ENCODE measurements at places on chromosomes 2 and 18. TPM values are rescaled to one million over a fixed set of nuclear protein-coding genes. Genes with fewer than 3 reads are reported as not detected.

DNA sequence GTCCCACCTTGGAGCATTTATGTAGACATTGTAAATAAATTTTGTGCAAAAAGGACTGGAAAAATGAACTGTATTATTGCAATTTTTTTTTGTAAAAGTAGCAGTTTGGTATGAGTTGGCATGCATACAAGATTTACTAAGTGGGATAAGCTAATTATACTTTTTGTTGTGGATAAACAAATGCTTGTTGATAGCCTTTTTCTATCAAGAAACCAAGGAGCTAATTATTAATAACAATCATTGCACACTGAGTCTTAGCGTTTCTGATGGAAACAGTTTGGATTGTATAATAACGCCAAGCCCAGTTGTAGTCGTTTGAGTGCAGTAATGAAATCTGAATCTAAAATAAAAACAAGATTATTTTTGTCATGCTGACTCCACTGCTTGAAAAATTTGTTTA is 137.5 kb downstream of the MEIS1 start:
- ATAC-seq, result no peak

DNA sequence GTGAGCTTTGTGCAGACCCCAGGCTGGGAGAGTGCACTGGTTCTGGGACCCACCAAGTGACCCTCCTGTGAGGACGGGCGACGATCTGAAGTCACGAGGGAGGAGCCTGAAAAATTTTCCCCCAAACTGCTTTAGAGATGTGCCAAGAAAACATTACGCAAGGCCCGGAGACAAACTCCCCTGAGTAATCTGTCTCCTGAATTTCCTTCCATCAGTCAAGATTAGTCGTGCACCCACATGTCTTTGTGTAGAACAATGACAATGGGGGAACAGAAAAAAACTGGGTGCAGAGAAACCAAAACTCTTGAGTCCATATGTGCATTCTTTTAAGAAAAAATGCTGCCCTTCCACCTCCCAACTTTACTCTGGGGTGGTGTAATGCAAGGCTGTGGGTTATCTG is 12.6 kb upstream of the NCK2 start:
- no peak for ATAC-seq

DNA sequence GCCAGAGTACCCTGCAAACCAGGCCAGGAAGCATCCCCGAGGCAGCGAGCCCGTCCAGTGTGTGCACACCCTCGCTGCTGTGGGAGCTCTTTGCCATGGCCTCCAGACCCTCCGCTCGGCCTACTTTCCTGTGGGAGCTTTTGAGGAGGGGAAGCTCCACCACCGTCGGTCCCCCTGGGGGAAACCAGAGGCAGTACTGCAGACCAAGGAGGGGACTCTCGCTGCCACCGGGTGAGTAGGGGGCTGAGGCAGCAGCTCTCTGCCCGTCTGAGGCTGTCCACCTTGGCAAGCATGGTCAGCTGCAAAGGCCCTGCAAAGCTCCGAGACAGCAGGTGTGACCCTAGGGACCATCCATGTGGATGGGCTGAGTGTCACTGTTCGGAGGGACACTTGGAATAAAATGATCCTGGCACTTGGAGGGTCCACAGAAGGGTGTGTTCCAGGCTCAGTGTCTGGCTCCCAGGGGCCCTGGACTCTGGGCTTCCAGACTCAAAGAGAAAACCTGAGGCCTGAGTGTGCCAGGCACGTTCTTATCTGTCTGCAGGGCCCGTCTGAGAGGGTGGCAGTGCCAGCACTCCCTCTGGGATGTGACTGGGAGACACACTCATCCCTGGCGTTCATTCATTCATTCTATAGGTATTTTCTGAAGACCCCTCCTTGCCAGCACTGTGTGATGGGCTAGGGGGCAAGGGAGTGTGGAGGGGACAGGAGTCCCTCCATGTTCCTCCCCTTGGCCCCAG is 282.8 kb upstream of the HS6ST1 start:
- ATAC-seq, result no peak

TRIB2 gene
- 61.7 TPM for total RNA-seq

GRCh38 chr18:7521226-7521856 is 45.8 kb upstream of the PTPRM start:
- no peak for ATAC-seq

ATP9B gene
- total RNA-seq, result 17.7 TPM

- peak; percentile 79 for ATAC-seq
Observed at GRCh38 chr18:40868110-40868858, 1086.8 kb upstream of the PIK3C3 start.

AKAIN1 gene
- 1.3 TPM for total RNA-seq

GRCh38 chr2:232581725-232582124 is 31.2 kb downstream of the EIF4E2 start:
- no peak for ATAC-seq

MEP1B gene
- total RNA-seq, result 0.19 TPM

- no peak for ATAC-seq
Observed at GRCh38 chr2:208025814-208026184, 472 bp upstream of the PLEKHM3 start.

- ATAC-seq, result no peak
Observed at GRCh38 chr2:109218792-109219126, 89.8 kb downstream of the SH3RF3 start.

KCNK3 gene
- 8.1 TPM for total RNA-seq

DNA sequence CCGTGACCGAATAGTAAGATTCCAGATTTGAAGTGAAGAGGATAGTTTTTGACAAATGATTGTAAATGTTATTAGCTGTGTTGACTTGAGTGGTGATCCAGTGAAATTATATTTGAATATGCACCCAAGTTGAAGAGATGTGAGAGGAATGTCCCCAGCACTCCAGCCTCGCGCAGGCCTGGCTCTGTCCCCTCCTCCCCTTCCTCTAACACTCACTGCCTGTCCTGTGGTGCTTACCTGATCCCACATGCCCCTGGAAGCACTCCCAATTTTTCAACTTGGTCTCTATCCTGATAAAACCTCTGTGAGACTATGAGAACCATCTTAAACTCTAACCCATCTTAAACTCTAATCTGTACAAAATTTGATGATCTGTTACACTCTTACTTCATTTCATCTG is 154.7 kb upstream of the LRP1B start:
- no peak for ATAC-seq

RMC1 gene
- 38.9 TPM for total RNA-seq

GRCh38 chr2:1798115-1798784 is 53.9 kb upstream of the PXDN start:
- ATAC-seq, result no peak

DNA sequence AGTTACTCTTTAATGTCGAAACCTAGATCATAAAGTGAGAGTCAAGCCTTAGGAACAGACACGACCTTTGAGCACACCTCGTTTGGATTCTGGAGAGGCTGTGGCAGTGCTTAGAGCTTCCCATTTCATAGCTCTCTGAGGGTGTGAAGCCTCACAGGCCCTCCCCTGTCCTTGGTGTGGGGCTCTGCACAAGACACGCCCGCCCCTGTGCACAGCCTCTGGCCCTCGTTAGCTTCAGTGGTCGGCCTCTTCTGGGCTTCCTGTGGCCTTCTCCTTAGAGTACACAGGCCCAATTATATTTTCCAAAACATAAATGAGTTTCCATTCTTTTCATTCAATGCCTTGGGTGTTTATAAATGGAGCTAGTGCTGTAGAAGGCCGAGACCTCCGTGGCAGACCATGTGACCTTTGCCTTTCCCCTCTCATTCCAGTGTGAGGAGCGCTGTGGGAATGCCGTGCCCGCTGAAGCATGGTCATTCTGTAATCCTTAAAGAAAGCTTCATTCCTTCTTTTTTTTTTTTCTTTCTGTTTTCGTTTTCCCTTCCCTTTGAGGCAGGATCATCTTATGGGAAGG is 208.6 kb downstream of the DCDC2C start:
- ATAC-seq, result peak; percentile 63

GRCh38 chr18:49447810-49448745 is 12.4 kb downstream of the DYM start:
- peak; percentile 99 for ATAC-seq

DNA sequence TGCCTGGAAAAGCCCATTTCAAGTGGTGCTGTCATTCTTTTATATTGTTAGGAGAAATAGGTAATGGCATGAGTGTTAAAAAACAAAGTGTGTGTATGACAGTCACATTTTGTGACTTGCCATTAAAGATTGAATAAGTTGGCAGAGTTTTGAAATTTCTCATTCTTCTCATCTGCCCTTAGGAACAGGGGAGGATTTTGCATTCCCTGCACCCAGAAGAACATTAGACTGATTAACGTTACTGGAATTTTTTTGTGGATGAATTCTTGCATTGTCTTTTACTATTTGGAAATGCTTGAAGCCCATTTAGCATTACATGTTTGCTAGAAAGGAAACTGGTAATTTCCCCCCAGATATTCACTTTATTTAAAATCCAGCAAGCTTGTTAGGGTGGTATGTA is 162.2 kb downstream of the BABAM2 start:
- no peak for ATAC-seq

DNA sequence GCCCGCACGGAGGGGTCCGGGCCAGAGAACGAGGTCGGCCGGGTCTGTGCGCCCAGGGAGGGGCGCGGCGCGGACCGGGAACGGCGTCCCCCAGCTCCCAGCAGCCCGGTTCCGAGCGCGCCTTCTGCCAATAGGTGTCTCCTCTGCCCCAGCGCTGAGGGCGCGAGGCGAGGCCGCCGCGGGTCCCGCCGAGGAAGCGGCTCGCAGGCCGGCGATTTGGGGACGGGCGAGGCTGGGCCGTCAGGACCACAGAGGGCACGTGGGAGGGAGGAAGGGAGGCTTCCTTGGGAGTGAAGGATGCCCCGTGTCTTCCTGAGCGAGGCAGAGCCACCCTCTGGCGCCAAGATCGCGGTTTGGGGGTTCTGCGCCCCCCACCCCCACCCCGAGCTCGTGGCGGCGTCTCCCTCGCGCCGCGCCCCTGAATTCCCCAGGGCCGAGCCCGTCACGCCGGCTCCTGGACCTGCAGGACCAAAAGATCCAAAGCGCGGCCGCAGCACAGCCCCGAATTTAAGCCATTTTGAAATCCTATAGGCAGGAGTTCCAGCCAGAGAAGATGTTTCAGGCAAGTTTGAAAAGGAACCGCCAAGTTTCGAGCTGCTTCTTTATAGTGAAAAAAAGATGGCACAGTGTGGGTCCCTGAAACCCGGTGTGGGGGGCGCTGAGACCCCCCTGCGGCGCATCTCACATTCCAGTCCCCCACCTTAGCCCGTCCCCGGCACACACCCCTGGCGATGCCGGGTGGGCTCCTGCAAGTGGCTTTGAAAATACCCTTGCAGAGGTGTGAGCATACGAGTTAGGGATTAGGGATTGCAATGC is 909 bp downstream of the NFATC1 start:
- ATAC-seq, result peak; percentile 31

DNA sequence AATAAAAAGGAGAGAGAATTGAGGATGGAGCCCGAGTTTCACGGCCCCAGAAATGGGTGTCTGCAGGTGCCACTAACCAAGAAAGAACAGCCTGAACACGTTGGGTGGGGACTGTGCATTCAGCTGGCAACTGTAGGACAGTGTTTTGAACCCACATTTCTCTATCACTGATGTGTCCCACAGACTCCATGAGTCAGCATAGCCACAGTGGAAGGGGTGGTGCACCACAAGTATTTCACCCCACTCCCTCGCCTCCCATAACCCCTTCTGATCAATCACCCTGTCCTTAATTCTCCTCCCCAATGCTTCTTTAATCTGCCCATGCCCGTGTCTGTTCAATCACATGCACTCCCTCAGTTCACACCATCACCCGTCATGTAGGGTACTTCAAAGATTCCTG is 291.5 kb downstream of the ZNF516 start:
- no peak for ATAC-seq

DNA sequence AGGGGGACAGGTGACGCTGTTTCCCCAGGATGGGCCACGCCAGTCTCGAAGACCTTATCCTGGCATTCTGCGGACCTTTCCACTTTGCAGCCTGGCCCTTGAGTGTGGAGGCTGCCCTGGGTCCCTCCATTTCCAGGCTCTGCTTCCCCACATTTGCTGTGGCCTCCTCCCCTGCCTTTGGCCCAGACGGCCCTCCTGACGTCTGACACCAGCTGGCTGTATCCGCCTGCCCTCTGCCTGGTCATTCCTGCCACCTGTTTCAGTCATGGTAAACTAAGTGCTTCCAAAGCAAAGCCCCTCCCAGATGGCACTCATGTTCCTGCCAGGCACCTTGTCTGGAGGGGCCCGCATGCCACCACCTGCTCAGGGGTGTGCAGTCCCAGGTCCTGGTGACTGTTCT is 95.1 kb downstream of the ASB1 start:
- ATAC-seq, result no peak

GRCh38 chr2:16584824-16585540 is 80.7 kb downstream of the CYRIA start:
- ATAC-seq, result no peak

DNA sequence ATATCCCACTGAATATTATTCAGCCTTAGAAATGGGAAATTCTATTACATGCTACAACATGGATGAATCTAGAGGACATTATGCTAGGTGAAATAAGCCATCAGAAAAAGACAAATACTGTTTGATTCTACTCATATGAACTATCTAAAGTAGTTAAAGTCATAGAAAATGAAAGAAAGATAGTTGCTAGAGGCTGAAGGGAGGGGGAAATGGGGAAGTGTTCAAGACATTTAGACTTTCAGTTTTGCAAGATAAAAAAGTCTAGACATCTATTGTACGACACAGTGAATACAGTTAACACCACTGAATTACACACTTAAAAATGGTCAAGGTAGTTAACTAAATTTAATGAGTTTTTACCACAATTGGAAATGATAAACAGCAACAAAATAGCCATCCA is 835.9 kb upstream of the CHAC2 start:
- ATAC-seq, result no peak

GRCh38 chr2:10566018-10566417 is 117.9 kb upstream of the ODC1 start:
- ATAC-seq, result peak; percentile 5

- ATAC-seq, result no peak
Observed at GRCh38 chr2:25489631-25490030, 147.9 kb upstream of the DNMT3A start.

GRCh38 chr2:127422559-127423477 is 4.6 kb downstream of the PROC start:
- ATAC-seq, result peak; percentile 66

- no peak for ATAC-seq
Observed at GRCh38 chr18:62512996-62513395, 9.8 kb upstream of the ZCCHC2 start.

DSC3 gene
- total RNA-seq, result not detected

GRCh38 chr2:8851811-8852560 is 14.6 kb upstream of the KIDINS220 start:
- ATAC-seq, result peak; percentile 65

GRCh38 chr18:24560511-24560981 is 100.1 kb downstream of the HRH4 start:
- peak; percentile 84 for ATAC-seq

- ATAC-seq, result no peak
Observed at GRCh38 chr2:12715258-12716031, 1.3 kb upstream of the TRIB2 start.

NETO1 gene
- 0.35 TPM for total RNA-seq

DNA sequence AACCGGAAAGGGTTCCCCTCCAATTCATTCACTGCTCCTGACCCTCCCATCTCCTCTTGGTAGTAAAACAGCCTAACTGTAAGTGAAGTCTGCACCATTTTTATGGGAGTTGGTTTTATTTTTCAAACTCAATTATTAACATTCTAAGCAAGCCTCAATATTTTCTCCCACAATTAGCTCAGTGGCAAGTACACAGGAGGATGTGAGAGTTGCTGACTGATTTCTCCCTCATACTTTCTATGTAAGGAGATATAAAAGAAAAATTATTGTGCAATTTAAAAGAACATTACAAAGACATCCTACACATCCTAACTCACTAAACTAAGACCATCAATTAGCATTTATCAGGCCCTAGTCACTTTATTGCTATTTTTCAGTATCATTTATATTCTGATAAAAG is 73.9 kb downstream of the PIAS2 start:
- ATAC-seq, result no peak

TXNDC2 gene
- total RNA-seq, result 0.36 TPM

Data from motor neuron (in vitro differentiated cells).